NCI-H1930 (cell line): ENCODE measurements at places on chromosomes 6 and 20.

- DNase-seq: no peak
Measured at GRCh38 chr6:9783567-9783966, 631.3 kb downstream of the TFAP2A start.

GRCh38 chr20:33472868-33473435 lies 16.9 kb upstream of the CBFA2T2 start:
- no peak for DNase-seq

GRCh38 chr6:56890683-56891429 lies 64.1 kb upstream of the BEND6 start:
- DNase-seq: no peak

DNA sequence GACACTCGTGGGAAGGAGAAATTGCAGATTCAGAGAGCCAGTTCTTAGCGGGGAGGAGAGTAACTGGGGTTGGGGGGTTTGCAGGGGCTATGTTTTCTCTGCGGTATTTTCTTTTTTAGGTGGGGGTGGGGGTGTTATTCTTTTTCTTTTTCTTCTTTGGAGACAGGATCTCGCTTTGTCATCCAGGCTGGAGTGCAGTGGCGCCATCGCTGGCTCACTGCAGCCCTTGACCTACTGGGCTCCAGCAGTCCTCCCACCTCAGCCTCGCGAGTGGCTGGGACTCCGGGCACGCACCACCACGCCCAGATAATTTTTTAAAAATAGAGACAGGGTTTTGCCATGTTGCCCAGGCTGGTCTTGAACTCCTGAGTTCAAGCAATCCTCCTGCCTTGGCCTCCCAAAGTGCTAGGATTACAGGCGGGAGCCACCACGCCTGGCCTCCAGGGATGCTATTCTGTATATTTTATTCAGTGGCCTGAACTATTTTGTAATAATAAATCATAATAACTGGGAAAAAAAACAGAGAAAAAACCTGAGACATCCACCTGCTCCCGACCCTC lies 57.3 kb downstream of the UBE2V1 start:
- no peak for DNase-seq

DNA sequence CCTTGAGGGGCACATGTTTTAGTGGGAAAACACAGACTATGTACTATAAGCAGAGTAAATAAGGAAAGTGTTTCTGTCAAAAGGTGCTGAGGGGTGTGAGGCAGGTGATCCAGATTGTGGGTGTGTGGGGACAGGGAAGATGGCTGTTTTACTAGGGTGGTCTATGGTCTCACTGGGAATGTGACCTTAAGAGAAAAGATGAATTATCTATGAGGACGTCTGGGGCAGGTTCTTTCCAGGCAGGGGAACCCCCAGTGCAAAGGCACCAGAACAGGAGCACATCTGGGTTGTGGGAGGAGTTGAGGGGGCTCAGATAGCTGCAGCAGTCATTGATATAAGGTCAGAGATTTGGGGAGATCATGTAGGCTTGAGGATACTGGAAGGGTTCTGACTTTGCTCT lies 18.2 kb upstream of the POLR1H start:
- no peak for DNase-seq

- no peak for DNase-seq
Measured at GRCh38 chr6:125528621-125529041, 220.8 kb upstream of the HEY2 start.

- DNase-seq: no peak
Measured at GRCh38 chr6:25966711-25967110, 4.1 kb downstream of the TRIM38 start.

- no peak for DNase-seq
Measured at GRCh38 chr6:35168461-35168861, 27.3 kb upstream of the TCP11 start.

GRCh38 chr6:124956018-124956417 lies 6.2 kb upstream of the RNF217 start:
- DNase-seq: no peak

DNA sequence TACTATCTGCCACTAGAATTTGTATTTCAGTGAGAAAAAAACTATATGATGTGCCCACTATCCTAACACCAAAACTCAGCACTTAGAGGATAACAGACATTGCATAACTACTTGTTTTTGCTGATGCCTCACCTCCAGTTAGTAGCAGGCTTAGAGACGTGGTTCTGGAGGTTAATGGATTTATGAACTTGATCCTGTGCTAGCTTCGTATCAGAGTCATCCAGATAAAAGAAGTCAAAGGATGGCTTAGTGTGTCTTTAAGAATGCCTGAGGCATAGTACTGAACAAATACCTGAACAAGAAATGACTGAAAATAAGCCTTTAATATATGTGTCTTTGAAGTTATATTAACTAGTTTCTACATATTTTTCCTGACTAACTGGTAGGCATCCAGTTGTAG lies 414.9 kb upstream of the PTCHD4 start:
- no peak for DNase-seq

GRCh38 chr6:2823104-2823850 lies 18.4 kb downstream of the SERPINB1 start:
- DNase-seq: no peak

DNA sequence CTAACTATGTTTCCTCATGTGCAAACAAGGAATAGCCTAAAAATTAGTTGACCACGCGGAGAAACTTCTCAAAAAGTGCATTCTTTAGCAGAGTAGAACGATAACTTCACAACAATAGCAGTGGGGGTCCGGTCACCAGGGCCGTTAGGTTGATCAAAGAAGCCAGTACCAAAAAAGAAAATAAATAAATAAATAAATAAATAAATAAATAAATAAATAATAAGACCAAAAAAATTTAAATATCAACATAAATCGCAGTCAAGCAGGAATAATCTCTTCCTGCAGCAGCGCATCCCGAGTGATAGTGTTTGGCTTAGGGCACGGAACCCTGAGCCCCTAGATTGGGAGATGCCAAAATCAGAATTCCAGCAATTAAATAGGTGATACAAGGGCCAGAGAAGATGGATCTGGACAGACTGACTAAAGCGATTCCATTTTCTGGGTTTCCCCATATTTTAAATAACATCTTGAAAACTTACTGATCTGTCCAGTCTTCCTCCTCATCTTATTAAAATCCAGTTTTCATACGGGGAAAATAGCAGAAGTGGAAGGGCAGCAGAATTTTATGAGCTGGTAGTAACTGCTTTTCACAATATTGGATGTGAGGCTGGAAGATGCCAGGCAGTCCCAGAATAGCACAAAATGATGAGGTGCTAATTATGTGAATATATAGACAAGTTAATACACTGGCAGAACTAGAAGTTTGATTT lies 4.4 kb upstream of the OLIG3 start:
- no peak for DNase-seq

DNA sequence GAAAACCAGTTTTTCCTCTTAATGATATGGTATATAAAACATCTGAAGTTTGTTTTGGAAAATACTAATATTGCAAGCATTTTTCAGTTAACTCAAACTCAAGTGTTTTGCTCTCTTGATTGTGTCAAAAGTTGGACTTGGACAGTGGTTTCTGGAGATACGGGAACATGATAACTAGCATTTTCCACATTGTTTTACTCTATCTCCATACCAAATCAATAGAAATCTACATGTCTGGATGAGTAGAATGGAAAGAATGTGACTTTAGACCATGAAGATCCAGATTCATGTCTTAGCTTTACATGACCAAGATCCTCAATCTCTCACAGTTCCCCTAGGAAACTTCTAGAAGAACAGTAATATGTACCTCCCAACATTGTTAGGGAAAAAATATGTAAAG lies 22.2 kb upstream of the FBXO30 start:
- no peak for DNase-seq

DNA sequence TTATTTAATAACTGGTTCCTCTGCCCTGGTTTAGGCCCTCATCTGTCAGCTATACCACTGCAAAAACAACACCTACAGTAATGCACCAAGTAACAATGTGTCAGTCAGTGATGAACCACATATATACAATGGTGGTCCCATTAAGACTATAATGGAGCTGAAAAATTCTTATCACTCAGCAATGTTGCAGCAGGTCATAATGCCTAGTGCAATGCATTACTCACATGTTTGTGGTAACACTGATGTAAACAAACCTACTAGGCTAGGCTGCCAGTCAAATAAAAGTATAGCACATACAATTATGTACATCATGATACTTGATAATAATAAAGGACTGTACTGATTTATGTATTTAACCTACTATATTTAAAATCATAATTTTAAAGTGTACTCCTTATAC lies 31.3 kb downstream of the RARS2 start:
- DNase-seq: no peak

DNA sequence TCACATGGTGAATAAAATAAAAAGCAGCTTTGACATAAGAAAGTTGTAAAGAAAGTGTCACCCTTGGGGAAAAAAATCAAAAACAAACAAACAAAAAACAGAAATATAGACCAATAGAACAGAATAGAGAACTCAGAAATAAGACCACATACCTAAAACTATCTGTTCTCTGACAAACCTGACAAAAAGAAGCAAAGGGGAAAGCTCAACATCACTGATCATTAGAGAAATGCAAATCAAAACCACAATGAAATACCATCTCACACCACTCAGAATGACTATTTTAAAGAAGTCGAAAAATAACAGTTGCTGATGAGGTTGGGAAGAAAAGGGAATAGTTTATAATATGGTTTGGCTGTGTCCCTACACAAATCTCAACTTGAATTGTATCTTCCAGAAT lies 159.1 kb downstream of the TINAG start:
- DNase-seq: no peak

DNA sequence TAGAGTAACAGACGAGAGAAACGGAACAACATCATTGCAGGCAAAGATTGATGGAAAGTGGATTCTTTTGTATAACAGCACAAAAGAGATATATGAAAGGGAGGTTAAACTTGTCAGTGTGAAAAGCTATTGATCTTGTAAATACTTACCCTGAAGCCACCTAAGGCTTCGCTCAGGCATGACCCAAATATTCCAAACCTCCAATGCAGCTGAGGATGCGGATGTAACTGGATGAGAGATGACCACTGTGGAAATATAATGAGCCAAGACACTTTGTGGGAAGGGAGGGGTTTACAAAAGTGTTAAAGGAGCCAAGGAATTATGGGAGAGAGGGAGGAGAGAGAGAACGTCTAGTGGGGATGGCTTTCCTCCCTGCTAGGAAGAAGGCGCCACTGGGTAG lies 112.0 kb downstream of the DOK5 start:
- DNase-seq: no peak

GRCh38 chr6:34539181-34539580 lies 16.9 kb downstream of the SPDEF start:
- DNase-seq: no peak

DNA sequence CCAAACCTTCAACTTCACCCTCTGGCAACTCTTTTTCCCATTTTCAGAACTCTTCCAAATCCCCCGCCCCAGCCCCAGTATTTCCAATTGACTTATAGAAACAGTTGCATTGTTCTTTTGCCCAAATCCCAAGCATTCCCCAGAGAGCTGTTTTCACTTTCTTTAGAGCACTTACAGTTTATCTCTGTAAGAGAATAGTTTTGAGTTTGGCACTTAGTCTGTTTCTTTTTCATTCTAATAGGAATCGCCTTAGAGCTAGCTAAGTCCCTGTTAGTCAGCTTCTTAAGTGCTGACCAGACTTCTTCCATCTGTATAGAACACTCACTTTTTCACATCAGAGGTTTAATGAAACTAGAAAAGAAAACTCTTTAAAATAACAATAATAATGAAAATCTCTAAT lies 374.2 kb upstream of the FLRT3 start:
- no peak for DNase-seq
